Stimulated activated CD4-positive, alpha-beta T cell treated with anti-CD3 and anti-CD28 coated beads, TNF-alpha, amount 100 ng/mL, for 24 hours (primary cell): ENCODE measurements at places on chromosomes 11 and 22.

- no peak for DNase-seq
Measured at GRCh38 chr22:47788461-47788860, 1026.0 kb downstream of the TBC1D22A start.

GRCh38 chr11:33919645-33920044 is 27.8 kb upstream of the LMO2 start:
- no peak for DNase-seq

- no peak for DNase-seq
Measured at GRCh38 chr11:11592146-11592684, 29.6 kb downstream of the GALNT18 start.

DNA sequence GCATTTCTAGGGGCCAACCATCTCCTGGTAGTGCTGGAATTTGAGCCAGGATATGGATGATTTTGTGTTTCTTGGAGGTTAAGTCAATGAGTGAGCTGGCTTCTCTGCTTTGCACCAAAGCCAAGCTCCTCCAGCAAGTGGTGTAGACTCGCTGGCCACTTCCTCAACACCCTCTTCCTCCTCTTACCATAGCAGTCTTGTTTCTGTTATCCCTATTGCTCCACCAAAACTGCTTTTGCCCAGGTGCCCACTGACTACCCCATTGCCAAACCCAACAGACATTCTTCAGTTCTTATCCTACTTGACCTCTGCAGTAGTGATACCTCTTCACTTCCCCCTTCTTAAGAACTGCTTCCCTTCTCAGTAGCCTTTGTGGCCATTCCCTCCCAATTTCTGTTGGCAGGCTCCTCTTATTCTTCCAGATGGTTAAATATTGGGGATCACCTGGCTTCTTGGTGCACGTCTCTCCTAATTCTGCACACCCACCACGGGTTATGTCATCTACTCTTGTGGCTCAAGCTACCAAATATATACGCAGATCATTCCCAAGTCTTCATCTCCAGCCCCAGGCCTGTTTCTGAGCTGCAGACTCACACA is 7.0 kb upstream of the PRG2 start:
- no peak for DNase-seq

- DNase-seq = no peak
Measured at GRCh38 chr11:9664276-9665171, 647 bp downstream of the SWAP70 start.
